ENCODE measurements at places on chromosomes 1 and 21.

DNA sequence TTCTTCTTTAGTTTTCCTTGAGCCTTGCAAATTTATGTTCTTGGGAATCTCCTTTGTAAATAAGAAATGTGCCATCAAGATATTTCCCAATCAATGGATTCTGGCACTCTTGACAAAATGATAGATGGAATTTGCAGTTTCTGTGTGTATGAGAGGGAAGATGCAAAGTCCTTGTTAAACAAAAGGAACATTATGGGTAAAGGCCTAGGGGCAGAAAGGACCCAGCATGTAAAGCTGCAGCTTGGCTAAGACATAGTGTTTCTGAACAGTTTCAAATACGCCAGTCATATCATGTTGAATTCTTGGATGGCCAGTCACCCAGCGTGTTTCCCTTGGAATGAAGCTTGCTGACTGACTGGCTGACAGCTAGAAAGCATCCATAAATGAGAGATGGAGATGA, 210.8 kb downstream of the NFIA start:
- no peak for DNase-seq

- no peak for DNase-seq
Observed at GRCh38 chr1:34165422-34165921, 442 bp upstream of the CSMD2 start.

DNA sequence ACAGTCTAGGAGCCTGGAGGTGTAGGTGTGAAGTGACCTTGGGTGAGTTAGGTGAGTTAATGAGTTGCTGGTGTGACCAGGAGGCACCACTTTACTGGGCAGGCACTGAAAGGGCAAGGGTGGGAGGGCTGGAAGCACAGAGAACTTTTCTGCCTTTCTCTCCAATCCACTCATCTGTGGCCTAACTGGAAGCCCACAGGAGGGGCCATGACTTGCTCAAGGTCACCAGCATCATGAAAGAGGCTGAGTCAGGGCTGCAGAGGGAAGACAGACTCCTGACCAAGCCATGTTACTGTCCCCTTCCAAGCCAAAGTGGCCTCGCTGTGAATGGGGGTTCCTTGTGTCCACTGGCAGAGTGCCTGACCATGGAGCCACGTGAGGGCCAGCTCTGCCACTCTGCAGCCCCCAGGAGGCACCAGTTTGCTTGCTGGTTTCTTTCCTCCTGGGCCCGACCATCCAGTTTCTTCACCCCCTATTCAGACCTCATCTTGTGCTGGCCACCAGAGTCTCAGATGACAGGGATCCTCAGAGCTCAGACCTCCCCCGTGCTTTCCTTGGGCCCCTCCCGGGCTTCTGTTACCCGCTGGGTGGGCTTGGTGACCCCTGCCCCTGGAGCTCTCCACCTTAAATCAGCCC, 4.3 kb upstream of the BSND start:
- no peak for DNase-seq

GRCh38 chr1:161161652-161162051, 2.4 kb downstream of the USP21 start:
- DNase-seq = no peak
